ENCODE measurements at places on chromosomes 7 and 10.

DNA sequence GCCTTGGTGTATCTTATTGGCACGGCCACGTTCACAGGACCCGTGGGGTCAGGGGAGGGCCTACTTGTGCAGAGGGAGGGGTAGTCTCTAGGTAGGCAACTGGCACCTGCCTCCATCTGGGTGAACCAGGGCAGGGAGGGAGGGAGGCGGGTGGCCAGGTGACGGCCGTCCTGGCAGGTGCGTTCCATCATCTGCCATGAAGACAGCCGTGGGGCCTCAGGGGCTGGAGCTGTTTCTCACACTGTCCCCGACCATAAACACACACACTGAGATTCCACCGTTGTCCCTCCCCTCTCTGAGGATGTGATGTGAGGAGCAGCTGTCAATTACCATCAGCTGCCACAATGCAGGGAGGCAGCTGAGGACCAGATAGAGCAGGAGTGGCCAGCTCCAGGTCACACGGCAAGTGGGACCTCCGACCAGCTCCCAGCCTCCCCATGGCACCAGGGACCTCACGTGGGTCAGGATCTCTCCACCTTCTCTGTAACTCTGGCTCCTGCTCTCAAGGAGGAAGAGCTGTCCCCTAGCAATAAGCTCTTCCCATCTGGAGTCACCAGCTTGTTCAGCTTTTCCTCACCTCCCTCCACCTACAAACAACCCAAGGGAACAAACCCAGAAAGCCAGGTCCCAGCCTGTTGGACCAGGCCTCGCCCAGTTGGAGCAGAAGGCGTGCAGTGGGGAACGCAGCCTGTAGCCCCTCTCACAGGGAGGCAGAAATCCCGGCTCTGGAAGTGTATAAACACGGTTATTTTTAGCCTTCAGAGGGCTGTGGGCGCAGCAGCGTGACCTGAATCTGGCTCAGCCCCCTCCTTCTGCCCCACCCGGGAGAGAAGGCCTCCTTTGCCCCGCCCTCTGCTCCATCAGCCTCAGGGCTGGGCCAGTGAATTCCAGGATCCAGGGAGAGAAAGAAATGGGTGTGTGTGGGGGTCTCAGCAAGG, 33.1 kb downstream of the ZMIZ1 start:
- DNase-seq: no peak

DNA sequence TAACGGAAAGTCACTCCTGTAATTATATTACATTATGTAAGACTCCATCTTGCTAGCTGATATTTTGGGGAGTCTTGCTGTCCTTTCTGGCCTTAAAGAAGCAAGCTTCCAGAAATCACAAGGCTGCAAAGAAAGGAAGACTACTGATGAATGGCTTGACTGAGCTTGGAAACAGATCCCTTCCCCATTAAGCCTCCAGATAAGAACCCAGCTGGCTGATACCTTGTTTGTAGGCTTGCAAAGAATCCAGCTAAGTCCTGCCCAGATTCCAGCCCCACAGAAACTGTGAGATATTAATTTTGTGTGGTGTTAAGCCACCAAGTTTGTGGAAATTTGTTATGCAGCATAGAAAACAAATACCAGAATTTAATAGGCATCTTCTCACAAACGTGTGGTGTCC, 49.9 kb upstream of the TMEM106B start:
- no peak for DNase-seq

DNA sequence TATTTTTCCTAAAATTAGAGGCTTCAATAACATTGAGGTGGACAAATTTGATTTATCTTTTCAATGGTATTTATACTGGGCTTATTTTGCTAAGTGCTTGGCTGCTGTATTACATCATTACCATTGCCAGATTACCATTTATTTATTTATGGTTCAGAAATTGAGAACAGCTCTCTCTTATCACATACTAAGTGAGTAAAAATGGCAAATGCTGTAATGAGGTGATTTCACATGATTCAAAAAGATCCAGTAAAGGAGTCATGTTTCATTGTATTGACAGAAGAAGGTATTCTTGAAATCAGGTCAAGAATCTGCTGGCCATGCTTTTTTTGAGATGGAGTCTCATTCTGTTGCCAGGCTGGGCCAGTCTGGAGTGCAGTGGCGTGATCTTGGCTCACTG, 322.6 kb downstream of the KIF20B start:
- no peak for DNase-seq

DNA sequence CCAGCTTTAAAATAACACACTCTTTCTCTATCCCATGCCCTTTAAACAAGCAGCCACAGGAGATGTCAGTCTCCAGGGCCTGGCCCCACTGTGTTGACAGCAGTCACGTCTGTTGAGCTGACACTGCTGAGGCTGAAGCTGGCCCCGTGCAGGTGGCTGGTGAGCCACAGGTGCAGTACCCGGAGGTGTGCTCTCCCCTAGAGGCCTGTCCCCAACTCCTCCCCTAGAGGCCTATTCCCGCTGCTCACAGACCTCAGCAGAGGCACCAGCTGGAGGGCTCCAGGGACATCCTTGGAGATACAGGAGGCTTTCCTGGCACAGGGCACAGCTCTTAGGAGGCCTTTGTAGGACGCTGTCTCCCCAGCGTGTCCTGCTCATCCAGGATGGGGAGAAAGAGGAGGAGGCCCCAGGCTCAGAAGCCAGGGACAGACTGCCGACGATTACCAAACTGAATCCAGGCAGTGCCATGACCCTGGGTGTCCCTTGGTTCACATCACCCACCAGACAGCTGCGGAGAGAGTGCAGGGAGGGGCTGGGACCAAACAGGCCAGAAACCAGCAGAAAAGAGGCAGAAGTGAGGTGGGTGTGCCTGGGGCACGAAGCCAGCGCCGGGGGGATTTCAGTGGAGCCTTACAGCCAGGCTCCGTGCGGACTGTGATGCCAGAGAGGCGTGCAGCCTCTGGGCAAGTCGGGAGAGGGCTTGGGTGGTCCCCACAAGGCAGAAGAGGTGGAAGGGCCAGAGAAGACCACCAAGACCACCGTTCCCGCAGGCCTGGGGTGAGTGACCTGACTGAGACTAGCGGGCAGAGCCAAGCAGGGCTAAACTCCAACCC, 18.5 kb upstream of the TTYH3 start:
- no peak for DNase-seq

All from HCEC 1CT (cell line).